ENCODE measurements at places on chromosomes 2 and 18.
A peak's percentile ranks its signal among the peaks of the same experiment; 100 is the strongest.

DNA sequence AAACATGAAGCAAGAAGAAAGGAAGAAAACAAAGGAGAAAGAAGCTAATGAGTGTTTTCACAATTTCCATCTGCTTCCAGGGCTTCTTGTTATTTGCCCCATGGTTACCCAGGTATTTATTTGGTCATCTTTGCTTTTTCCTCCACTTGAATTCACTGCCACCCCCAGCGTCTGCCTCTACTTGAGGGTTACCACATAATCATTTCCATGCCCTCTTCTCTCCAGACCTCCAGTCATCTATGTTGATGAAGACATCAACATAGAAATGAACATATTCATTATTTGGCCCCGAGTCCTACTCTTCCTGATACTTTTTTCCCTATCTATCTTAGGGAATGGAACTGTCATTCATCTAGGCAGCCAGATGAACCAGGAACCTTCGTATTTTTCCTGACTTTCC lies 133.6 kb upstream of the CAVIN2 start:
- DNase-seq, result no peak

- no peak for DNase-seq
These were observed 143.6 kb downstream of the WDPCP start for GRCh38 chr2:63444565-63445288.

- DNase-seq, result no peak
These were observed 23.7 kb downstream of the RNF125 start for GRCh38 chr18:32042337-32042736.

GRCh38 chr2:95346231-95346737 lies 49.1 kb downstream of the KCNIP3 start:
- no peak for DNase-seq

GRCh38 chr2:65161551-65162100 lies 31.7 kb upstream of the RAB1A start:
- no peak for DNase-seq

GRCh38 chr2:185610301-185610700 lies 128.3 kb upstream of the FSIP2 start:
- DNase-seq, result no peak

DNA sequence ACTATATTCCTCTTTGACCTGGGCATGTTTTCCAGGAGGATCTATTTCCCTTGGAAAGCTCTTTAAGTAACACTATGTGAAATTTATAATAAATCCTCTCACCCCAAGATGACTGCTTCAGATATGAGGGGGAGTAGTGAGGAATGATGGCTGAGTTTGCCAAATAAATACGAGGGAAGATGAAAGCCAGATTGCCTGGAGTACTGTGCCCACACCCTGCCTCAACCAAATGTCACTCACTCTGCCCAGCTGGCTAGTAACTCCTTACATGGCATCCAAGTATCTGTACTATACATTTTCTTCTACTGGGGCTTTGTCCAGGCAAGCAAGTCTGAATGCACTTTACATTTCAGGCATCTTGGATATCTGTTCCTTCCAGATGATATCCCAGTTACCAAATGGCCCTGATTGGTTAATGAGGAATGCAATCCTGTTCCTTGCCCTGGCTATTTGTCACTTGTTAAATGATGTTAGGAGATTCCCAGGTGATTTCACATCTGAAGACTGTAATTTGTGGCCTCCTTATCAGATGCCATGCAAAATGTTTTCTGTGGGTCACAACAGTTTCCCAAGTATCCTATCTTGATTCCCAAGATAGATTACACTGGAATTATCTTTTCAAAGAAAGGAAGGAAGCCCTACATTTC lies 191.8 kb downstream of the IKZF2 start:
- no peak for DNase-seq

GRCh38 chr2:37838541-37839167 lies 86.4 kb upstream of the RMDN2 start:
- no peak for DNase-seq

DNA sequence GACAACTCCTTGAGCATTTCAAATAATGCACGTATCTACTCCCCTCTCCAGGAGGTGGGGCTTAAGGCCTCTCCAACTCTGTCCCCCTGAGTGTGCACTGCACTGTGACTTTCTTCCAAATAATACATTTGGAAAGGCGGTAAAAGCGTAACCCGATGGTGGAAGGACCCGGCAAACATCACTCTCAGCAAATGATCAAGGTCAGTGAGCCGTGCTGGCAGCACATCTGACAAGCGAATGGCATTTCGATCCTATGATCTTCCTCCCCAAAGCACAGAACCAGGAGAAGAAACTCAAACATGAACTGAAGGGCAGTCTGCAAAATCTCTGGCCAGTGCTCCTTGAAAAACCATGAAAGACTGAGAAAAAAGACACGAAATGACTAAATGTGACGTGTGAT lies 208.7 kb downstream of the TWIST2 start:
- no peak for DNase-seq

DNA sequence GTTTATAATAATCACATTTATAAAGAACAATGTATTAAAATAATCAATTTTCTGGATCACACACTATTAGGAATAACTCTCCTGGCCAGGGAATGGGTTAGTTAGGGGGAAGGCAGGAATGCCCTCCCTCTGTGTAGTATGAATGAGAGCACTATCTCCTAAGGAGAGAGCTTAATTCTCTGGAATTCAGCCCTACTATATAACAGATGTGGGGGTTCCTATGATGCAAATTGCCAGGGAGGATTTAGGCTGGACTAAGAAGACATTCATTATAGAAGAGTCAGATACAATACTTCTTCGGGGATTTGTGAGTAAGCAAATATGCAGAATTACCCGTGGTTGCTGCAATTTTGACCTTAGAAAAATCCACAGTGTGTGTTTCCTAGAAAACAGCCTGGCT lies 250.1 kb upstream of the VRK2 start:
- no peak for DNase-seq

DNA sequence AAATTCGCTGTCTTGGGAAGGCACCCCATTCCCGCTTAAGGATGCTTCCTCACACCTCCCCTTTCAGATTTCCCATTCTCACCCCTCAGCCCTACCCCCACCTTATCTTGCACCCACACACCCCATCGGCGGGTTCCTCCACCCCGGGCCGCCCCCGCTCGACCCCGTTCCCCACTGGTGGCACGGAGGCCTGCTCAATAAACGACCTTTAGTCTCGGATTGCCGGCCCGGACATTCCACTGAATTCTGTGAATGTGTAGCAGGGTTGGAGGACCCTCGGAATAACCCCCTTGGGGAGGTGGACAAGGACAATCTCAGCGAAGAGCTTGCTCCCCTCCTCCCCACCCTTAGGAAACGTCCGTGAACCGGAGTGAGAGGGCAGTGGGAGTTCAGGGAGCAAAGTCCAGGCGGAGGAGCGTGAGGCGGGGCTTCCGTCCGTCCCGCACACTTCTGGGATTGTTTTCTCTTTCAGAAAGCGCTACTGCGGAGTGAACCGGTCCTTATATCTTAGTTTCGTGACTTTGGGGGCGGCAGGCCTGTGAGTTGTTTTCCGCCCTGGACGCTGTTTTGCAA lies 2.8 kb upstream of the LBX2 start:
- no peak for DNase-seq

- DNase-seq, result no peak
These were observed 22.4 kb upstream of the CD28 start for GRCh38 chr2:203683932-203684556.

DNA sequence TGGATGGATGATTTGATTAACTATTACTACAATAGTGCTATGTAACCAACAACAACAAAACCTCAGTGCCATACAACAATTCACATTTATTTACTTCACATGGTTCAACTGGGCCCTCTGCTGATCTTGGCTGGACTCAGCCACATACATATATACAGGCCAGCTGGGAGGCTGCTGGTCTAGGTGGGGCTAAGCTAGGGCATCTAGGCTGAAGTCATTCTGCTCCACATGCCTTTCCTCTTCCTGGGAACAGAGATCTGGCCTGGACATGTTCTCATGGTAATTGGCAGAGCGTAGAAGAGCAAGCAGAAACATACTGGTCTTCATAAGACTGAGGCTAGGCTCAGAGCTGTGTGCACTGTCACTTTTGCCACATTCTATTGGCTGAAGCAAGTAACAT lies 102.8 kb upstream of the RNF152 start:
- DNase-seq, result no peak

DNA sequence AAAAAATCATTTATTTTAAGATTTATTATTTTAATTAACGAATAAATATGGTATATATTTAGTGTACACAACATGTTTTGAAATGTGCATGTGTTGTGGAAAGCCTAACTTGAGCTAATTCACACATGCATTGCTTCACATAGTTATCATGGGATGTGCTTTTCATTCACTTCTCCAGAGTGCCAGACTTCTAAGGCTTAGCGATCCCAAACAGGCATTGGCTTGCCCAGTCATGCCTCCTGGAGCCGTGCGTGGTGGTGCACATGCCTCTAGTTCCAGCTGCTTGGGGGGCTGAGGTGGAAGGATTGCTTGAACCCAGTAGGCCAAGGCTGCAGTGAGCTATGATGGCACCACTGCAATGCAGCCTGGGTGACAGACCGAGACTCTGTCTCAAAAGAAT lies 40.5 kb downstream of the ARHGEF4 start:
- no peak for DNase-seq

DNA sequence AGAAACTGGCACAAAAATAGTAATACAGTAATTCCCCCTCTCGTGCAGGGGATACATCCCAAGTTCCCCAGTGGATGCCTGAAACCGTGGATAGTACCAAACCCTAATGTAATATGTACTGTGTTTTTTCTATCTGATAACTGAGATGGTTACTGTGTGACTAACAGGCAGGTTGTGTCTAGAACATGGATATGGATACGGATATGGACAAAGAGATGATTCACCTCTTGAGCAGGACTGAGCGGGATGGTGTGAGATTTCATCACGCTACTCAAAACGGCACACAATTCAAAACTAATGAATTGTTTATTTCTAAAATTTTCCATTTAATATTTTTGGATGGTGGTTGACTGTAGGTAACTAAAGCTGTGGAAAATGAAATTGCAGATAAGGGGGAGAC lies 3.4 kb downstream of the MBD1 start:
- DNase-seq, result no peak

DNA sequence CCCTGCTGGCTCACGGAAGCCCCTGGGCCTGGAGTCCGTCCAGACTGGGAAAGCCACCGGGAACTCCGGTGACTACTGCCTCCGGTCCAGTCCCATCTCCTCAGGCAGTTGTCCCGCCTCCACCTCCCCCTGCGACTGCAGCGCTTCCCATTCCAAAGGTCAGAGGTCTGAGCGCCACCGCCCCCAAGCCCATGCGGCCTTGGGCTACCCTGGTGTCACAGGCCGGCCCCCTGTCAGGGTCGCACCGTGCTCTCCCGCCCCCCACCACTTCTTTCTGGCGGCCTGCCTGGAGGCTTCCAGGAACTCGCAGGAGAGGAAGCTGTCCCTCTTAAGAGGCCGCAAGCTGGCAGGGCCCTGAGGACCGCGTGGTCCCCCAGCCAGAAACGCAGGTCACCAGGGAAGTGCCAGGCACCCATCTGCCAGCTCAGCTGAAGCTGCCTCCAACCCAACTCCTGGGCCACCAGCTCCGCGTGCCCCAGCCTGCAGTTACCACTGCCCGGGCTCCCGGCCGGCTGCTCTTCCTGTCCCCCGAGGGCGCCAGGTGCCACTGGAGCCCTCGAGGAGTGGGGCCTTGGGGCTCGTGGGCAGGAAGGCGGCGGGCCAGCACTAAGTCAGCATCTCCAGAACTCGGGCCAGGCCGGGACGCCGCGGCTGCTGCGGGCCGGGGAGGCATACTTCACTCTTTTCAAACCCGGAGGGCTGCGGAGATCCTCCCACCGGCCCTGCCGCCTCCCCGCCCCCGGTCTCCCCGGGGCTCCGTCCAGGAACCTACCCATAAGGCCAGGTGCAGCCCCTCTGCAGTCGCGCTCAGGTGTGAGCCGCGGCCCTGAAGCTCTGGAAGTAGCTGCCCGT lies 83.3 kb upstream of the POMC start:
- peak; percentile 13 for DNase-seq

- no peak for DNase-seq
These were observed 402.0 kb upstream of the MMADHC start for GRCh38 chr2:149989447-149990063.

- no peak for DNase-seq
These were observed 201.7 kb upstream of the CWC22 start for GRCh38 chr2:180208841-180209240.

DNA sequence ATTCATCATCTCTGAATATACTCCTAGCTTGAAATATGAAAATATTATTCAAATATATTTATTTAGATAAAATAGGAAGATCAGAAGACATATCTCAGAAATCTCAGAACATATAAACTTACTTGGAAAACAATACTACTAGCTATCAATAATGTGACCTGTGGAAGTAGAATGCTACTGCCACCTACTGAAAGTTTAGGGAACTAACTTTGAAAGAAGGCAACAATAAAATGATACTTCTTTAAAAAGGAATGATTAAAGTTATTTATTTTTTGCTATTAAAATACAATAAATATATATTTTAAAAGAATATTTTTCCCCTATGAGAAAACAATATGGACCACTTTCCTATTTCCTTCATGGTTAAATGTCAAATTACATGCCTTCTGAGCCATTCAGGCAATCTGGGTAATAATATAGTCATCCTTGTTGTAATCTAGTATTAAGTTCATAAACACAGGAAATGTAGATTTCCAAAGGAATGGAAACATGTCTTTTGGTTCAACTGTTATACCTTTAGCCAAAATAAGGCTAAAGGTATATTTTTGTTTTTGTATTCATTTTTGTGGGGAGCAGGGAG lies 26.0 kb downstream of the ACADL start:
- DNase-seq, result no peak

DNA sequence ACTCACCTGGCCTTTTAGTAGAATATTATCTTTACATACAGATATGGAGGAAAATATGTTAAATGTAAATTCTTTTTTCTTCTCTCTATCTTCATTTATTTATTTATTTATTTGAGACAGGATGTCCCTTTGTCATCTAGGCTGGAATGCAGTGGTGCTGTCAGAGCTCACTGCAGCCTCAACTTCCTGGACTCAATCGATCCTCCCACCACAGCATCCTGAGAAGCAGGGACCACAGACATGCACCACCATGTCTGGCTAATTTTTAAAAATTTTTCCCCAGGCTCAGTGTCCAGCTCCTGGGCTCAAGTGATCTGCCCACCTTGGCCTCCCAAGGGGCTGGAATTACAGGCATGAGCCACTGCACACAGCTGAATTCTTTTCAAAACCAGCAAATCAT lies 20.3 kb downstream of the KYNU start:
- no peak for DNase-seq

Measured in thymus (tissue), 14 donors.